ENCODE measurements at places on chromosomes 4 and X. TPM values are rescaled to one million over a fixed set of nuclear protein-coding genes. Genes with fewer than 3 reads are reported as not detected.

DNA sequence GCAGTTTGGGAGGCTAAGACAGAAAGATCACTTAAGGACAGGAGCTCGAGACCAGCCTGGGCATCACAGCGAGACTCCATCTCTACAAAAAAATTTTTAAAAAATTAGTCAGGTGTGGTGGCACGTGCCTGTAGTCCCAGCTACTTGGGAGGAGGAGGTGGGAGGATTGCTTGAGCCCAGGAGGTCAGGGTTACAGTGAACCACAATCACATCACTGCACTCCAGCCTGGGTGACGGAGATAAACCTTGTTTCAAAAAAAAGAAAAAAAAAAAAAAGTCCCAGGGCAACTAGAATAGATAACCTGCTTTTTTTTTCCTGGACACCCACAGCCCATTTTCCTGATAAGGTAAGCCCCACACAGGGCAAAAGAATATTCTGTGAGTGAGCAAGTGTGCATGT is 96.3 kb downstream of the C4orf51 start:
- no peak overlapping the region for H3K27ac ChIP-seq
- no peak for DNase-seq
- no peak overlapping the region for H3K4me3 ChIP-seq
- H3K27me3 ChIP-seq = no peaks in the 10 kb centered on the region
- H3K36me3 ChIP-seq = peaks cover 11% of the 10 kb centered on the region
- H3K4me1 ChIP-seq = no peaks in the 10 kb centered on the region

The MSANTD1 gene
- 0.05 TPM for polyA plus RNA-seq

DNA sequence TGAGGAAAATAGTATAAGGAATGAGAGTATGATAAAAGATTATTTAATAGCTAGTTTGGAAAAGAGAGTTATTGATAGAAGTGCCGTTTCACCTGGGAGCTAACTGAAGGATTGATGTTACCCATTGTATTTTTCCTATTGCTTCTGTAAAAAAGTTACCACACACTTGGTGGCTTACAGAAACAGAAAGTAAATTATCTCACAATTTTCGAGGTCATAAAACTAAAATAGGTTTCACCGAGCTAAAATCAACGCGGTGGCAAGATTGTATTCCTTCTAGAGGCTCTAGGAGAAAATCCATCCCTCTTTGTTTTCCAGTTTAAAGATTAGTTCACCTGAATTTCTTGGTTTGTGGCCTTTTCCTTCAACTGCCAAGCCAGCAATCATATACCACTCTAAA is 11.1 kb upstream of the TRAM1L1 start:
- no peak for DNase-seq
- no peak overlapping the region for H3K27ac ChIP-seq
- no peaks in the 10 kb centered on the region for H3K27me3 ChIP-seq

- no peaks in the 10 kb centered on the region for H3K4me1 ChIP-seq
- no peaks in the 10 kb centered on the region for H3K27me3 ChIP-seq
- H3K27ac ChIP-seq = no peak overlapping the region
- H3K4me3 ChIP-seq = no peak overlapping the region
These were observed 2.8 kb upstream of the TLR8 start for GRCh38 chrX:12903646-12904045.

The NUDT11 gene
- 14.0 TPM for polyA plus RNA-seq

DNA sequence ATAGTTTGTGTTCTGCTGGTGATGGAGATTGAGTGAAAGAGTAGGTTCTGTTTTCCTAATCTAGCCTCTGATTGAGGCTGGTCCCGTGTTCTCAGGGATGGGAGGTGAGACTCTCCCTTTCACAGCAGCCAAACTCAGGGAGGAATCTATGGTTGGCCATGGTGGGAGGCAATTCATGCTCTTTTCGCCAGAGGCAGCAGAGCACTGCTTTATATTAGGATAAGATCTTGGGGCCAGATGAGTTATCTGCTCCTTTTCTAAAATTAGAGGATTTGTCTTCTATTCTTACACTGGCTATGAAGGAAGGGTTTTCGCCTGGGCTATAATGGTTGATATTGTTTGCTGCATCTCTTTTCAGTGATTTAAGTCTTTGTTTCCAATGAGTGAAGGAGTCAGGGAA is 63.9 kb upstream of the NLGN4X start:
- DNase-seq = no peak
- H3K27me3 ChIP-seq = no peaks in the 10 kb centered on the region
- H3K4me1 ChIP-seq = no peaks in the 10 kb centered on the region
- H3K4me3 ChIP-seq = no peak overlapping the region

- H3K27ac ChIP-seq = peak overlapping the region; percentile 93
- no peaks in the 10 kb centered on the region for H3K27me3 ChIP-seq
- H3K4me1 ChIP-seq = peaks cover 29% of the 10 kb centered on the region
- H3K4me3 ChIP-seq = peak overlapping the region; percentile 50
These were observed 8.7 kb upstream of the PPP3CA start for GRCh38 chr4:101355767-101356702.

DNA sequence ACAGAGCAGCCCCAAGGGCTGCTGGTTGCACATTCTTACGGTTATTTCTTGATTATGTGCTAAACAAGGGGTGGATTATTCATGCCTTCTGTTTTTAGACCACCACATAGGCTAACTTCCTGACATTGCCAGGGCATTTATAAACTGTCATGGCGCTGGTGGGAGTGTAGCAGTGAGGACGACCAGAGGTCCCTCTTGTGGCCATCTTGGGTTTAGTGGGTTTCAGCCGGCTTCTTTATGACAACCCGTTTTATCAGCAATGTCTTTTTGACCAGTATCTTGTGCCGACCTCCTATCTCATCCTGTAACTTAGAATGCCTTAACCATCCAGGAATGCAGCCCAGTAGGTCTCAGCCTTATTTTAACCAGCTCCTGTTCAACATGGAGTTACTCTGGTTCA is 212.4 kb upstream of the GRID2 start:
- no peaks in the 10 kb centered on the region for H3K4me1 ChIP-seq
- H3K4me3 ChIP-seq = no peak overlapping the region
- no peaks in the 10 kb centered on the region for H3K27me3 ChIP-seq
- no peak for DNase-seq

- no peak overlapping the region for H3K4me3 ChIP-seq
- no peak overlapping the region for H3K27ac ChIP-seq
- DNase-seq = no peak
- H3K4me1 ChIP-seq = no peaks in the 10 kb centered on the region
- no peaks in the 10 kb centered on the region for H3K27me3 ChIP-seq
These were observed 70.2 kb upstream of the ADGRL3 start for GRCh38 chr4:61129971-61130370.

GRCh38 chr4:36260731-36261130 is 16.4 kb upstream of the ARAP2 start:
- H3K36me3 ChIP-seq = no peaks in the 10 kb centered on the region
- H3K4me1 ChIP-seq = no peaks in the 10 kb centered on the region
- no peaks in the 10 kb centered on the region for H3K27me3 ChIP-seq
- H3K4me3 ChIP-seq = no peak overlapping the region
- no peak overlapping the region for H3K27ac ChIP-seq

The DGKK gene
- polyA plus RNA-seq = not detected

The PCDH11X gene
- not detected for polyA plus RNA-seq

GRCh38 chr4:65416891-65417290 is 253.4 kb downstream of the EPHA5 start:
- no peak overlapping the region for H3K27ac ChIP-seq
- no peaks in the 10 kb centered on the region for H3K27me3 ChIP-seq
- no peaks in the 10 kb centered on the region for H3K36me3 ChIP-seq

- H3K36me3 ChIP-seq = no peaks in the 10 kb centered on the region
- no peaks in the 10 kb centered on the region for H3K27me3 ChIP-seq
- no peak for DNase-seq
These were observed 61.0 kb upstream of the FAM47C start for GRCh38 chrX:36947214-36947613.

- DNase-seq = no peak
- no peak overlapping the region for H3K27ac ChIP-seq
- no peaks in the 10 kb centered on the region for H3K36me3 ChIP-seq
- no peaks in the 10 kb centered on the region for H3K27me3 ChIP-seq
These were observed 153.2 kb downstream of the RAPGEF2 start for GRCh38 chr4:159256037-159256436.

- no peak overlapping the region for H3K27ac ChIP-seq
- no peaks in the 10 kb centered on the region for H3K27me3 ChIP-seq
- H3K4me1 ChIP-seq = no peaks in the 10 kb centered on the region
These were observed 577.6 kb downstream of the TECRL start for GRCh38 chr4:63831590-63832155.

GRCh38 chr4:186586205-186586604 is 30.8 kb upstream of the MTNR1A start:
- no peaks in the 10 kb centered on the region for H3K27me3 ChIP-seq
- no peak for DNase-seq
- H3K27ac ChIP-seq = no peak overlapping the region
- peaks cover 38% of the 10 kb centered on the region for H3K36me3 ChIP-seq

- H3K36me3 ChIP-seq = no peaks in the 10 kb centered on the region
- H3K4me3 ChIP-seq = no peak overlapping the region
- no peaks in the 10 kb centered on the region for H3K4me1 ChIP-seq
- no peak overlapping the region for H3K27ac ChIP-seq
- DNase-seq = no peak
These were observed 15.0 kb downstream of the C4orf51 start for GRCh38 chr4:145694929-145695328.

GRCh38 chrX:154358011-154358410 is 16.4 kb downstream of the FLNA start:
- H3K4me1 ChIP-seq = no peaks in the 10 kb centered on the region
- no peak for DNase-seq
- H3K27ac ChIP-seq = no peak overlapping the region

The ASB12 gene
- polyA plus RNA-seq = not detected

DNA sequence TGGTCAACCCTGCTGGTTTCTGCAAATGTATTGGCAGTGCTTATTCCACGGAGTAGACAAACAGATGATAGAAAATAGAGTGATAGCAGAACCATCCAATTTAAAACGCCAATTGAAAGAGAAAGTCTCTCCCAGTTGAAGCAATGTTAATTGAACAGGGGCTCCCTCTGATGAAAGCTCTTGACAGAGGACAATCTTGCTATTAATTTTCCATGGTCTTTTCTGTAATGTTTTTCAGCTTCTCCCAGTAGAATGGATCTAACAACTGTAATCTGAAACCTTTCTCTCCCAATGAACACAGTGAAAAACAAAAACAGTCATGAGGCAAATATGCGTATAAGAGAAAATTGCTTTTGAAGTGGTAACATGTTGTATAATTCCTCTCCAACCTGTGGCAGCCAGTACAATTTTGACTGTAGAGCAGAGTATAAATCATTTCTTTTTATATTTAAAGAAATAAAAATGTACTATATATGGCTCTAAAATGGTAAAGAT is 225.1 kb upstream of the GALNTL6 start:
- H3K4me3 ChIP-seq = no peak overlapping the region
- H3K4me1 ChIP-seq = no peaks in the 10 kb centered on the region
- H3K36me3 ChIP-seq = no peaks in the 10 kb centered on the region
- no peaks in the 10 kb centered on the region for H3K27me3 ChIP-seq
- H3K27ac ChIP-seq = no peak overlapping the region

GRCh38 chrX:119240356-119240755 is 4.3 kb downstream of the PGRMC1 start:
- no peak overlapping the region for H3K27ac ChIP-seq
- H3K4me3 ChIP-seq = no peak overlapping the region
- no peaks in the 10 kb centered on the region for H3K27me3 ChIP-seq
- H3K4me1 ChIP-seq = peaks cover 3% of the 10 kb centered on the region
- no peaks in the 10 kb centered on the region for H3K36me3 ChIP-seq
